RWPE2 (cell line): ENCODE measurements at places on chromosomes 7 and 10.

DNA sequence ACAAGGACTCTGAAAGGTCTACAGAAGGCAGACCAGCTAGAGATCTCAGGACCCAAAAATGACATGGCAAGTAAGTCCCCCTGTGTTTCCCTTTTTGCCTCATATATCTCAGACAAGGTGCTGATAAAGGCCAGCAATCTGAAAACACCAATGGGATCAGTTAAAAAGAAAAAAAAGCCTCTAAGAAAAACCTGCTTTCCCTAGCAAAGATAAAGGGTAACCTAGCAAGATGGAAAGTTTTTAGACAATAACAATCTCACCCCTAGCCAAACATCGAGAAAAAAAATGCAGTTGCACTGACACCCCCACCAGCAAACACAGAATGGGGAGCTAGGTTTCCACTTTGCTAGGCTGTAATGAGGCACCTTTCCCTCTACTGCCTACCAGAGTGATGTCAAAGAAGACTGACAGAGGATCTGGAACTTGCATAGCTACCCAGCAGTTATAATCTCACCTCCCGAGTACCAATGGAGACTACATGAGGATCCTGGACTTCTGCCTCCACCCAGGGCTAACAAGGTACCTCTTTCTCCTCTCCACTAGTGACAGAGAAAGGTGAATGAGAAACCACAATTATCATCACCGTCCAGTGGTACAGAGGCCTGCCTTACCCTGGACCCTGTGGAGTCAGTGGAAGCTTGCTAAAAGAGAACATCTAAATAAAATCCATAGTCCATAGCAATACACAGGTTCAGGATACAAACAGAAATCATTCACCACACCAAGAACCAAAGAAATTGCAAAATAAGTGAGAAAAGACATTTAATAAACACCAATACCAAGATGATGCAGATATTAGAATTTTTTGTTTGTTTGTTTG is 240.8 kb downstream of the ARHGAP12 start:
- DNase-seq, result no peak

- no peak for DNase-seq
These were observed 16.0 kb upstream of the DLX6 start for GRCh38 chr7:96989241-96989858.

GRCh38 chr7:91567081-91568012 is 303.1 kb downstream of the FZD1 start:
- no peak for DNase-seq

- DNase-seq, result no peak
These were observed 18.4 kb downstream of the SMURF1 start for GRCh38 chr7:99125505-99125865.

DNA sequence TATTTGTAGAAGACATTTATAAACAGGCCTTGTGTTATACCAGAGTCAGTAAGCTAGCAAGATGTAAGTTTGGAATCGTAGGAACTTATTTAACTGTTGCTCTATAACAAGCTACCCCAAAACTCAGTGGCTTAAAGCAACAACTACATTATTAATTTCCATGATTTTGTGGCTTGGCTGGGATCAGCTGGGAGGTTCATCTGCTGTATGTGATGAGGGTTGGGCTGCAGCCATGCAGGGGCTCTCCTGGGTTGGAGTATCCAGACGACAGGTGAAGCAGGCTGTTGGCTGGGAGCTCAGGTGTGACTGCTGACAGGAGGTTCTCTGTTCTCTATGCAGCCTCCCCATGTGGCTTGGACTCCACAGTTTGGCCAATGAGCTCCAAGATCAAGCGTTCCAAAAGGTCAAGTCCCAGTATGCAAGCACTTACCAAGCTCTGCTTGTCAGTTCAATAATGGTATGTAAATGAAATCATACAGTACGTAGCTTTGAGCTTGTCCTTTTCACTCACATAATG is 52.4 kb downstream of the GPR26 start:
- no peak for DNase-seq

GRCh38 chr7:149450821-149451220 is 10.0 kb downstream of the ZNF777 start:
- DNase-seq, result no peak

DNA sequence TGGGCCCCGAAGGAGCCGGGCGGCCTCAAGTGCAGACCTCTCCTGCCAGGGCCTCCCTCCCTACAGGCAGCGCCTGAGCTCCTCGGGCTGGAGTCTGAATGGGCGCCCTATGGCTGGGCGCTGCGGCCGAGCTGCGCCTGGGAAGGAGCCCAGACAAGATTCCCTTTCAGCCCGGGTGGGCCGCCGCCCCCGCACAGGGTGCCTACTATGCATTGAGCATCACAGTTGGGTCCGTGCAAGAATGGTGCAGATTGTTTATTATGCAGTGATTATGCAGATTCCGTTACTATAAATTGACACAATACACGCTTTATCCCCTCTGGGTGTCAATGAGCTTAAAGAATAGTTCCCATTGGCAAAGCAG is 77.2 kb upstream of the PDGFA start:
- peak; percentile 54 for DNase-seq

- DNase-seq, result no peak
These were observed 66.9 kb downstream of the FOXL3 start for GRCh38 chr7:356691-357462.
